ENCODE measurements at places on chromosomes 4 and X. TPM values are rescaled to one million over a fixed set of nuclear protein-coding genes. Genes with fewer than 3 reads are reported as not detected.

GRCh38 chr4:48686369-48686768 is 93.7 kb downstream of the FRYL start:
- no peak overlapping the region for H3K27ac ChIP-seq
- peaks cover 15% of the 10 kb centered on the region for H3K36me3 ChIP-seq
- H3K4me1 ChIP-seq = peaks cover 22% of the 10 kb centered on the region
- H3K4me3 ChIP-seq = no peak overlapping the region
- DNase-seq = no peak
- H3K27me3 ChIP-seq = no peaks in the 10 kb centered on the region

- H3K4me3 ChIP-seq = no peak overlapping the region
- peaks cover 12% of the 10 kb centered on the region for H3K27me3 ChIP-seq
- no peaks in the 10 kb centered on the region for H3K36me3 ChIP-seq
- H3K27ac ChIP-seq = no peak overlapping the region
- no peak for DNase-seq
These were observed 177.3 kb upstream of the ETNPPL start for GRCh38 chr4:108940149-108940548.

Gene PITX2
- total RNA-seq = not detected

- no peak overlapping the region for H3K27ac ChIP-seq
- no peak overlapping the region for H3K4me3 ChIP-seq
- no peaks in the 10 kb centered on the region for H3K4me1 ChIP-seq
- no peak for DNase-seq
- peaks cover 18% of the 10 kb centered on the region for H3K27me3 ChIP-seq
These were observed 319.1 kb upstream of the KLF3 start for GRCh38 chr4:38344929-38345328.

Gene RBM10
- total RNA-seq = 57.0 TPM

DNA sequence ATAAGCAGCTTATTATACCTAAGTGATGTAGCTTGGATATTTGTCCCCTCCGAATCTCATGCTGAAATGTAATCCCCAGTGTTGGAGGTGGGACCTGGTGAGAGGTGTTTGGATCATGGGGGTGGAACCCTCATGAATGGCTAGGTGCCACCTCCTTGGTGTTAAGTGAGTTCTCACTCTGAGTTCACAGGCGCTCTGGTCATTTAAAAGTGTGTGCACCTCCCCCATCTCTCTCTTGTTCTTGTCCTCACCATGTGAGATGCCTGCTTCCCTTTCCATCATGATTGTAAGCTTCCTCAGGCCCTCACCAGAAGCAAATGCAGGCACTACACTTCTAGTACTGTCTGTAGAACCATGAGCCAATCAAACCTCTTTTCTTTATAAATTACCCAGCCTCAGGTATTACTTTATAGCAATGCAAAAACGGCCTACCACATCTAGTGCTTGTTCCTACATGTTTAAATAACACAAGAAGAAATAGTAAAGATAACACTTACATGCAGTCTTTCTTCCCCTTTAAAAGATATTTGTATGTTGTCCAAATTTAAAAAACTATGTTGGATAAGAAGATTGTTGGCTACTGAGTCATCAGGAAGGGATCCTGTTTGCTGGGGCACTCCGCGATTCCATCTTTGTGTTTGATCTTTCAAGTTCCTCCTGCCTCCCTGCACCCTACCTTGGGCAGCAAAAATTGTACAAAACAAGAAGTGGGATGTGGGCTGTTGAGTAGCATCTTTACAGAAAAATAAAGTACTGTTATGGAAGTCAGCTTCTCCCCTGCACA is 29.7 kb downstream of the PPP1R2C start:
- H3K27me3 ChIP-seq = no peaks in the 10 kb centered on the region
- H3K4me3 ChIP-seq = no peak overlapping the region
- no peak for DNase-seq
- H3K4me1 ChIP-seq = no peaks in the 10 kb centered on the region
- H3K36me3 ChIP-seq = no peaks in the 10 kb centered on the region
- no peak overlapping the region for H3K27ac ChIP-seq

- H3K27ac ChIP-seq = no peak overlapping the region
- H3K27me3 ChIP-seq = no peaks in the 10 kb centered on the region
- DNase-seq = no peak
- no peaks in the 10 kb centered on the region for H3K4me1 ChIP-seq
These were observed 188.0 kb downstream of the SLC4A4 start for GRCh38 chr4:71526637-71527406.

DNA sequence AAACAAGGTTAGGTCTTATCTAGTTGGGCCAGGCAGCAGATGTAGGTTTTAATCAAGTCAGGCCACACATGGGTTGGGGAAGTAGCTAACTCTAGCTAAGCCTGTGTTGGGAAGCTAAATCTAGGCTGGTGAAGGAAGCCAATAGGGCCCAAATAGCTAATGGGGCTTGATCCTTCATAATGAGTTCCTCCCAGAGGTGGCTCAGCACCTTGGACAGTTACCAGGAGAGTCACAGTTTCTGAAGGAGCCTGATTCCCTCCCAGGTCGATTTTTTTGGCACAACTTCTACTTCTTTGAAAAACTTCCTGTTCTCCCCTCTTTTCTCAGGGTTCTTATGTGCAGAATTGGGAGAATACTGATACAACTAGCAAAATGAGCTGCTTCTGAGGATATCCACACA is 242.5 kb upstream of the PRPS2 start:
- no peaks in the 10 kb centered on the region for H3K4me1 ChIP-seq
- H3K36me3 ChIP-seq = no peaks in the 10 kb centered on the region
- H3K27ac ChIP-seq = no peak overlapping the region
- H3K4me3 ChIP-seq = no peak overlapping the region
- H3K27me3 ChIP-seq = no peaks in the 10 kb centered on the region

DNA sequence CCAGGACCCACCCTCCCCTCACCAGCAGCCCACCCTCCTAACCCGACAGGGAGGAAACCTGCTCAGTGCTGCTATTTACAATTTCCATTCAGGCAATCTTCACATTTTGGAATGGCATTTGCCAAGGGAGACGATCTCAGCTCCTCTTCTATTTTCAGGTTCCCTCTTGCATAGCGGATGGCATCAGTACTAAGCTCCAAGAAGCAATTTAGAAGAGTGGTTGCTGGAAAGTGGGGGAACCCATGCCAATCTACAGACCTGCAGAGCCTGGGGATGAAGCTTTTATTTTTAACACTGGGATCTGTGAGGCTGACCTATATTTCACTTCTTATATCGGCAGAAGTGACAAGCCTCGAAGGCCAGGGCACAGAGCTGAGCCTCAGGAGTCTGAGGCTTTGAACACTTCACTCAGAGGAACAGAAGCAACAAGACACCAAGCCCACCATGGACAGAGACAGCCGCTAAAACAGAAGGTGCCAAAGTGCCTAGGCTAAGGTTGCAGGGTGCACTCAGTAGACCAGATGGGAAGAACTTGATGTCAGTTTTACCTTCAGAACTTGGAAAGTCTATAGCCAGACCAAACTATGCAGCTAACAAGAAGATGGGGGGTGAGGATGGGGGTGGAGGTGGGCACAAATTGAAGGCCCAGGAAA is 44.0 kb downstream of the SCD5 start:
- no peaks in the 10 kb centered on the region for H3K36me3 ChIP-seq
- no peak overlapping the region for H3K27ac ChIP-seq
- H3K4me1 ChIP-seq = no peaks in the 10 kb centered on the region
- DNase-seq = no peak
- peaks cover 27% of the 10 kb centered on the region for H3K27me3 ChIP-seq

Gene TLR10
- 0.40 TPM for total RNA-seq
